ENCODE measurements at places on chromosomes 7 and 10.

DNA sequence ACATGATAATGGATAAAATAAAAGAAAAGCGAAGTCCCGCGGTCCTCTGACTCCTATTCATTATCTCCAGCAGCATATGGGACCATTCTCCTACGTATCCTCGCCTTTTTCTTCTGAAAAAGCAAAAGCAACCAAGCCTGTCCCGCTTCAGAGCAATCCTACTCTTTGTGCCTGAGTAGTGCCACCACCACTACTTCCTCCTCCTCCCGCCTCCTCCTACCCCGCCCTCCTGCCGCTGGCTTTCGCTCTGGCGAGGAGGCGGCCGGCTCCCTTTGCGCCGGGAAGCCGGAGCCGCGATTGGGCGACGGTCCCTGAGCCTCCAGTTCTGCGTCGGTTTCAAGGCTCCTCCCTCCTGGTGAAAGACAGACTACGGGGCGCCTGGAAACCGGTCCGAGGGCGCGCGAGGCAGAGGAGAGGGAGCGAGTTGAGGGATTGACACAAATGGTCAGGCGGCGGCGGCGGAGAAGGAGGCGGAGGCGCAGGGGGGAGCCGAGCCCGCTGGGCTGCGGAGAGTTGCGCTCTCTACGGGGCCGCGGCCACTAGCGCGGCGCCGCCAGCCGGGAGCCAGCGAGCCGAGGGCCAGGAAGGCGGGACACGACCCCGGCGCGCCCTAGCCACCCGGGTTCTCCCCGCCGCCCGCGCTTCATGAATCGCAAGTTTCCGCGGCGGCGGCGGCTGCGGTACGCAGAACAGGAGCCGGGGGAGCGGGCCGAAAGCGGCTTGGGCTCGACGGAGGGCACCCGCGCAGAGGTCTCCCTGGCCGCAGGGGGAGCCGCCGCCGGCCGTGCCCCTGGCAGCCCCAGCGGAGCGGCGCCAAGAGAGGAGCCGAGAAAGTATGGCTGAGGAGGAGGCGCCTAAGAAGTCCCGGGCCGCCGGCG, at the start of gene FZD1:
Gene FZD1 (plus strand): TSS at position 388 of the 878 bp plus-strand sequence. CDS start 448 bp downstream, at position 836.
- peak; percentile 99 for DNase-seq

DNA sequence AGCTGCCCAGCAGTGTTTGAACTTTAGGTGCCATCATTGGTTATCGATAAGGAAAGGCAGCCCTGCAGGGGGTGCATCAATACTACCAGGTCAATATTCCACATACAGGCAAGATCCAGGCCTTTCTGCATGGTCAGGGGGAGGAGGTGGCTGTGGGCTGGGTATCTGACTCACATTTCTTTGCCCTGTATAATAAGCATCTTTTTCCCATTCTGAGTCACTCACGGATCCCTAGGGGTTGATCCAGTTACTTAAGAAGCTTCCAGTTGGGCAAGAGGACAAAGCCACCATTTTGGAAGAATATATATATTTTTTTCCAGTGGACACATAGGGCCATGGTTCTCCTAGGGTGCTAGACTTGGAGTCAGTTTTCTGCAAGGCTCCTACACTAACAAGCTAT, 114.2 kb upstream of the HABP2 start:
- DNase-seq: peak; percentile 1

DNA sequence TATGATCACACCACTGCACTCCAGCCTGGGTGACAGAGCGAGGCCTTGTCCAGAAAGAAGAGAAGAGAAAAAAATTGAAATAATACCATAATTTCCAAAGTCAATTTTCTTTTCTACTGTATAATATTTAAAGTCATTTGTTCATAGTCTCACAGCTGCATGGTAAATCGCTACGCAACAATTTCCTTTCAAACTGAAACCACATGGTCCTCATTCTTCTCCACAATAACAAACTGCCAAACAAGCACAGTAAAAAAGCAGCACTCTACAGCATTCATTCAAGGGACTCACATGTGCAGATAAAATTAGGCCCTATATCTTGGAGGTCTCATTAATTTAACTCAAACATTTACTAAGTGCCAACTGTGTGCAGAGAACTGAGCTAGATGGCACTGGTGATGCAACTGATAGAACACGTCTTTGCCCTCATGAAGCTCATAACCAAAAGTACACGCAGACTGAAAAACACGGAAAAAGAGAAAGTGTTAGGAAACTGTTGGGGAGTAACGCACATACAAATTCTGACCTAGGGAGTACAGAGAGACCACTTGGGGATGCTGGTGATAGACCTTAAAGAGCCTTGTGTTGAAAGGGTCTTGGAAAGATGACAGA, 68.4 kb upstream of the SRRM3 start:
- no peak for DNase-seq

DNA sequence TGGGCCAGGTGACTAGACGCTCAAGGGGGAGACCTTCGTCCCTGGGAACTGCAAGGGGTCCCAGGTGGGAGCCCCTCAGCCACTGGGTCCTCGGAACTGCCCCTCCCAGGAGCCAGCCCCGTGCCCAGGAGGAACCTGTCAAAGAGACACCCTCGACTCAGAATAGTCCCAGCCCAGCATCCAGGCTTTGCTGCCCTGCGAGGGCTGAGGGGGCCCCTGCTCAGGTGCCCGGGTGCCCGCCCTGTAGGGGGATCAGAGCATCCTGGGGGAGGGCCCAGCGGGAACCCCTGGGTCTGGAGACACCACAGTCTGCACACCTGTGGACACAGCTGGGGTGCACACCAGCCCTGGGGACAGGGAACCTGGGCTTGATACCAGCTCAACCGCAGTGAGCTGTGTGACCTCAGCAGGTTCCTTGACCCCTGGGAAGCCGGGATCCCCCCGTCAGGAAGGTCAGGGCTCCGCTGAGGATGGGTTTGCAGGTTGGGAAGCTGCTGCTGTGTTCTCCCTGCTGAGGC, 407 bp downstream of the ELN start:
- no peak for DNase-seq

GRCh38 chr10:12960941-12961340, 40.6 kb downstream of the CCDC3 start:
- DNase-seq: no peak

DNA sequence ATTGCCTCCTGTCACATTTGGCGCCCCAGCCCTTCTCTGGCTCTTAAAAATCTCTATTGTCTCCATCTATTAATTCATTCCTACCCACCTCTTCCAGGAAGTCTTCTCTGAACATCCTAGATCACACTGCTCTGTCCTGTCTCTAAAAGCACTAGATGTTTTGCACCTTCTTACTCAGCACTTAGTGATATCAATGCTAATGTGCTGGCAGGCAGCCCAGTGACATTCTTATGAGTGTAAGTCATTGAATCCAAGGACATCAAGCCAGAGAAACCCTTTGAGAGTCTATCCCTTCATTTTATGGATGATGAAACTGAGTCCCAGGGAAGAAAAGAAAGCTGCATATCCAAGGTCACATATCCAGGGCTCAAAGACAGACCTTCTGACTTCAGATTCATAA, 48.3 kb upstream of the PAX2 start:
- DNase-seq: peak; percentile 55

DNA sequence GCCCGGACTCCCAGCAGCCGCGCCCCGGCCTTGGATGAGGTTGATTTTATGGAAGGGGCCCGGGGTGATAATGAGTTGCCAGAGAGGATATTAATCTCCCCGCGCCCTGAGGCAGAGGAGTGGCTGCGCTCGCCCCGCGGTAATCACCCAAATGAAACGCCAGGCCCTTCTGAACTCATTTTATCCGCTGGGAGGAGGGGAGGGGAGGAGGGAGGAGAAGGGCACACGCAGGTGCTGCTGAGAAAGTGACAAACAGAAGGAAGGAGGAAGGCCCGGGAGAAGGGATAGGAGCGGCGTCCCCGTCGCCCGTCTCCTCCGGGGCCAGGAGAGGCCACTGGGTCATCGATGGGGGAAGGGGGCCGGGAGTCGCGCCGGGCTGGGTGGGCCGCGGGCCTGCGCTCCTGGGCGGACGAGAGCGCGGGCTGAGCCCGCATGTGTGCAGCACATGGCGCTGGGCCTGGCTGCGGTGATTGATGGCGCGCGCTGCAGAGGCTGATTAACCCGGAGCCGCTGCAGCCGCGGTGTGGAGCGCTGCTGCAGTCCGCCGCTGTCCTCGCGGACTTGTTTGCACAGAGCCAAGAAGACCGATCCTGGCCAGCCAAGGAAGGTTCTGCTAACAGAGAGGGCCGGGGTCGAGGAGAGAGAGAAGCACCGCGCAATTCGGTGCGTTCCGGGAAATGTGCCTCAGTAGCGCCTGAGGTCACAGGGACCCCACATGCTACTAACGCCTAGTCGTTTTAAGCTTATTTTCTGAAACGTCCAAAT, 6.5 kb downstream of the MNX1 start:
- peak; percentile 13 for DNase-seq

DNA sequence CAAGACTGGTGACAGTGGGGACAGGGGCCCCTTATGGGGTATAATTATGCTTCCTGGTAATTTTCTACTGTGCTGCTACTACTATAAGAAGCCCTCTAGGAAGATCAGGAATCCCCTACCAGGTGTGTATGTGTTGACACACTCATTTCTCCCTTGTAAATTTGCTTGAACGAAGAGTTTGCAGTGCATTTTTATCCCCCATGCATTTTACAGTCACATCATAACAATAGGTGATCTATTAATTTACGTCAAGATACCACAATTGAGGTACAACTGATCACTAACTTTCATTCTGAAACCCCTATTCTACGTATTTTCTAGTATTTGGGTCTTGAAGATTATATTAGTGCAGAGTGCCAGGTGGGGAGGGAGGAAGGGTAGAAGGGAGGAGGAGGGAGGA, 252.2 kb downstream of the NSUN6 start:
- no peak for DNase-seq

DNA sequence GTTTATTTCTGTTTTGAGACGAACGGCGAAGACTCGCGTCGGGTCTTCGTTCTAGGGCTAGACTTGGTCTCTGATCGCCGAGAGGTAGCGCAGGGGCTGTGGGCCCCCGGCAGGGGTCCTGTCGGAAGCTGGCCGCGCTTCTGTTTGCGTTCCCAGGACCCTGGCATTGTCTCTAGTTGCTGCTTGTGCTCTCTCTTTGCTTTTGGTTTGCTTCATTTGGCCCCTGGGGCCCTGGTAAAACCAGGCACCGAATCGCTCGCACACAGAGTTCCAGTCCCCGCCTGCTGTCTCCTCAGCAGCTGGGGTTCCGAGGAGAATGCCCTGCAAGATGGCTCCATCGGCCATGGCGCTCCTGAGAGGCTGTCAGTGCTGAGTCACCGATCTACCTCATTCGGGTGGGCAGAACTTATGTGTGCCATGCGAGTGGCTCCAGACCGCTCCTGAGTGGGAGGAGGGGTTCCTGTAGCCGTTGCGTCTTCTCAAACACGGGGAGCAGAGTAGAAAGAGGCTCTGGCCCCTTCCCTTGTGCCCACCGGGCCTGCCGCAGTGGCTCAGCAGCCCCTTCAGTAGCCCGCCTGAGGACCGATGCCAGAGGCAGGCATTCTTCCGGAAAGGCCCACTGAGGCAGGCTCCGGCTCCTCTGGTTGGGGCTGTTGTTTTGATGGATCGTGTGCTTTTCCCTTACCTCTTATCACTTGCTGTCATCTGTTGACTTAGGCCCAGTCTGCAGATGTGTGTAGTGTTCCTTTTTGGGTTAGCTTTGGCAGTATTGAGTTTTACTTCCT, 826 bp downstream of the CHPF2 start:
- DNase-seq: peak; percentile 89

GRCh38 chr10:43137717-43138020, 576 bp upstream of the CSGALNACT2 start:
- DNase-seq: peak; percentile 46

- DNase-seq: no peak
These were observed 1.6 kb downstream of the ADCK2 start for GRCh38 chr7:140674356-140674800.

GRCh38 chr7:84524714-84525694, 330.4 kb upstream of the SEMA3A start:
- DNase-seq: peak; percentile 88

- no peak for DNase-seq
These were observed 52.6 kb downstream of the BPGM start for GRCh38 chr7:134699021-134699818.

All from IMR-90 (cell line).